ENCODE measurements at places on chromosomes 3 and 15.
A peak's percentile ranks its signal among the peaks of the same experiment; 100 is the strongest.

DNA sequence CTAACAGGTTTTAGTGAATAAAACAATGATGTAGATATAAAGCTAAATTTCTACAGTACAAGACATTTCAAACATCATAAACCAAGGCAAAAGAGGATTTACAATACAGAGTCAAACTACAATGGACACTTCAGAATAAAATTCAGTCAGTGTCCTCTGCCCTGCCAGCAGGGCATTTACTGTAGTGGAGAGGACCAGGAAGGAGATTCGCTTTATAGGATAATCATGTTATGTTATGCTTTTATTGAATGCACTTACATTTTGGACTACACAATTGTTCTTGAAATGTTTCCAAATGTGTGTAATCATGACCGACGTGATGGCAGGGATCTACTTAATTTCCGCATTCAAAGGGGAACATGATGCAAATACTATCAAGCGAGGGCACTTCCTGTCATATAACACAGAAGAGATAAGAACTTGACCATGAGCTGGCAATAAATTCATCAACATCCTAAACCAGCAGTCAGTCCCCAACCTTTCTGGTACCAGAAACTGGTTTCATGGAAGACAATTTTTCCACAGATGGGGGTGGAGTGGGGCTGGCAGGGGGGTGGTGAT lies 925.6 kb downstream of the FHIT start:
- DNase-seq = no peak

DNA sequence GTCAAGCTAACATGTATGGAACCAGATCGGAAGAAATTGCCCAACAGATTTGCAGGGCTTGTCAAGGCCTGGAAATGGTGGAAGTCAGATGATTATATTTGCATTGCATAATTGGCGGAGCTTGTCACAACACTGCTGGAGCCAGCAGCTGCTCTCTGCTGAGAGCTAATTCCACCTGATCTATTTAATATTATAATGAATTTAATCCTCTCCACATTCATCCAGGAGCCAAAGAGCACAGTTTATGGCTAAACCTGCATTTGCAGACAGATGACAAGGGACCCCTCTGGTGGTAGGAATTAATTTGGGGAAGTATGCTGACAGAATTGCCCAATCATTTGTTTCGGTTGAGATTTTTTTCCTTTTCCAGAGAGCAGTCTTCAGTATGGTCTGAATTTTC lies 730.2 kb downstream of the TUSC7 start:
- DNase-seq = peak; percentile 30

- peak; percentile 79 for DNase-seq
These were observed 105.1 kb upstream of the GALNT15 start for GRCh38 chr3:16069149-16069922.

DNA sequence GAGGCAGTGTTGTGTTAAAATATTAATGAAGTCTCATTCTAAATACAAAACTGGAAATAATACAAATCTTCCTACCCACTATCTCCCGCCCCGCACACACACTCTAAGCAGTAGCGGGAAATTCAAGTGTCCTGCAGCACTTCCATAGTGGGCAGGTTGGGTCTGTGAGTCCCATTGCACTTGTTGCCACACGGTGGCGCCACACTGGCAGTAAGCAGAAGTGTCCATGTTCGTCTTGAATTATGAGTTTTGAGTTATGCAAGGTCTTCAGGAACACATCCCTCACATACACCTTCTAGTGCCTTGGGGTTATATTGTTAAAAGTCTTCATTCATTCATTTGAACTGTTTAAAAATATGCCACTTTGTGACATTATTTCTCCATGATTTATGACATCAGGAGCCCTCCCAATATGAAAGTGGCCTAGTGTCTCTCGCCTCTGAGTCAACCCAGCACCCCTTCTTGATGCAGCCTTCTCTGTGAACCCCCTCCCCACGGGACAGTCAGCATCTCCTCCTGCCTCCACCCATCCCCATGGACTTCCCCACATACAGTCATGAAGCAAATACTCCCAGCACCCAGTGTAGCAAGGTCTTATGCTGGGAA lies 17.6 kb upstream of the CCDC174 start:
- DNase-seq = peak; percentile 58

GRCh38 chr15:92377083-92377789 lies 16.4 kb upstream of the ST8SIA2 start:
- DNase-seq = no peak
